ENCODE measurements at places on chromosomes 13 and 19.

- H3K36me3 ChIP-seq: no peaks in the 10 kb centered on the region
- H3K4me1 ChIP-seq: peaks cover 6% of the 10 kb centered on the region
- H3K27me3 ChIP-seq: peaks cover 17% of the 10 kb centered on the region
- H3K27ac ChIP-seq: no peak overlapping the region
- H3K4me3 ChIP-seq: no peak overlapping the region
- peak; percentile 32 for DNase-seq
Observed at GRCh38 chr19:51514866-51515481, 13.4 kb upstream of the SIGLEC12 start.

- no peak overlapping the region for H3K4me3 ChIP-seq
- no peak for DNase-seq
- no peak overlapping the region for H3K27ac ChIP-seq
- no peaks in the 10 kb centered on the region for H3K36me3 ChIP-seq
- H3K4me1 ChIP-seq: peaks cover 19% of the 10 kb centered on the region
Observed at GRCh38 chr13:49369866-49370265, 74.0 kb downstream of the CAB39L start.

DNA sequence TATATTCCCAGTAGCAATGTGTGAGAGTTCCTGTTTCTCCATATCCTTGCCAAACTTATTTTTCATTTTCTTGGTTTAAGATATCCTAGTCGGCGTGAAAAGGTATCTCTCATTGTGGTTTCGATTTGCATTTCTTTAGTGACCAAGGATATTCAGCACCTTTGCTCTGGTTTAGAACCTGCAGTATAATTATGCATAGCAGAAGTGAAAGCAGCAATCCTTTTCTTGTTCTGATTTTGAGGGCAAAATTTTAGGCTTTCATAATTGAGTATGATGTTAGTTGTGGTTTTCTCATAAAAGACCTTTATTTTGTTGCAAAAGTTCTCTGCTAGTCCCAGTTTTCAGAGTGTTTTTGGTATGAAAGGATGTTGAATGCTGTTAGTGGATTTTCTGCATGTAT lies 491.0 kb downstream of the FGF9 start:
- no peak overlapping the region for H3K27ac ChIP-seq
- no peaks in the 10 kb centered on the region for H3K27me3 ChIP-seq
- no peak overlapping the region for H3K4me3 ChIP-seq
- peaks cover 23% of the 10 kb centered on the region for H3K4me1 ChIP-seq
- DNase-seq: no peak

DNA sequence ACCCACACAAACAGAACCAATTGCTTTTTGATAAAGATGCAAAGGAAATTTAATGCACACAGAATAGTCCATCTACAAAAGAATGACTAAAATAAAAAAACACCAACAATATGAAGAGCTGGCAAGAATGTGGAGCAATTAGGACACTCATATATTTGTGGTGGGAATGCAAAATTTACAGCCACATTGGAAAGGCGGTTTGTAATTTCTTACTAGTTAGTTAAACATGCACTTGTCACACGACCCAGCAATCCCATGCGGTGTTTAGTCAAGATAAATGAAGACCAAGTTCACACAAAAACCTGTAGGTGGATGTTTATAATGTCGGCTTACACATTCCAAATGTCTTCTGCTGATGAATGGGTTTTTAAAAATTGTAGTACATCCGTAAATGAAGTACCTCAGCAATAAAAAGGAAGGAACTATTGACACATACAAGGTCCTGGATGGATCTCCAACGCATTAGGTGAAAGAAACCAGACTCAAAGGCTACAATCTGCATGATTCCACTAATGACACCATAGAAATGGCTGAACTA lies 5.2 kb downstream of the GRTP1 start:
- no peak overlapping the region for H3K27ac ChIP-seq
- no peak for DNase-seq
- H3K27me3 ChIP-seq: peaks cover 16% of the 10 kb centered on the region
- H3K4me1 ChIP-seq: peaks cover 2% of the 10 kb centered on the region

DNA sequence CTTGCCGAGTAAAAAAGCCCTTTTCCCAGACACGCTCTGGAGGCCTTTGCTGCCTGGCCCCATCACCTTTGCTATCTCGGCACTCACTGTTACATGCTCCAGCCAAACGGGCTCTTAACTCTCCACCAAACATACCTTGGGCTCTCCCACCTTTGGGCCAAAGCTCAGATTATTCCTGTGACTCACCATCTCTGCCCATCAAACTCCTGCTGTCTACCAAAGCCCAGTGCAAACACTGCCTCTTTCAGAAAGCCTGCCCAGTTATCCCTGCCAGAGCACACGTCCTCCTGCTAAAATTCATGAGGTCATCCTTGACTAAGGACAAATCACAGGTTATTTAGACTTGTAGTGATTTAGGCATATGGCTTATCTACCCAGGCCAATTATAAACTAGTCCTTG lies 48.1 kb upstream of the SERPINE3 start:
- no peak for DNase-seq
- no peaks in the 10 kb centered on the region for H3K36me3 ChIP-seq
- H3K27ac ChIP-seq: no peak overlapping the region
- no peaks in the 10 kb centered on the region for H3K27me3 ChIP-seq

- no peak overlapping the region for H3K4me3 ChIP-seq
- no peak for DNase-seq
- no peaks in the 10 kb centered on the region for H3K27me3 ChIP-seq
- peaks cover 23% of the 10 kb centered on the region for H3K4me1 ChIP-seq
- H3K27ac ChIP-seq: no peak overlapping the region
Observed at GRCh38 chr19:3620817-3621547, 5.6 kb downstream of the CACTIN start.

GRCh38 chr19:28400953-28401671 lies 811.8 kb downstream of the UQCRFS1 start:
- H3K4me3 ChIP-seq: no peak overlapping the region
- H3K4me1 ChIP-seq: no peaks in the 10 kb centered on the region
- no peak overlapping the region for H3K27ac ChIP-seq
- H3K27me3 ChIP-seq: peaks cover 4% of the 10 kb centered on the region
